GM12892 (cell line): ENCODE measurements at places on chromosomes 11 and 22.
A peak's percentile ranks its signal among the peaks of the same experiment; 100 is the strongest.

DNA sequence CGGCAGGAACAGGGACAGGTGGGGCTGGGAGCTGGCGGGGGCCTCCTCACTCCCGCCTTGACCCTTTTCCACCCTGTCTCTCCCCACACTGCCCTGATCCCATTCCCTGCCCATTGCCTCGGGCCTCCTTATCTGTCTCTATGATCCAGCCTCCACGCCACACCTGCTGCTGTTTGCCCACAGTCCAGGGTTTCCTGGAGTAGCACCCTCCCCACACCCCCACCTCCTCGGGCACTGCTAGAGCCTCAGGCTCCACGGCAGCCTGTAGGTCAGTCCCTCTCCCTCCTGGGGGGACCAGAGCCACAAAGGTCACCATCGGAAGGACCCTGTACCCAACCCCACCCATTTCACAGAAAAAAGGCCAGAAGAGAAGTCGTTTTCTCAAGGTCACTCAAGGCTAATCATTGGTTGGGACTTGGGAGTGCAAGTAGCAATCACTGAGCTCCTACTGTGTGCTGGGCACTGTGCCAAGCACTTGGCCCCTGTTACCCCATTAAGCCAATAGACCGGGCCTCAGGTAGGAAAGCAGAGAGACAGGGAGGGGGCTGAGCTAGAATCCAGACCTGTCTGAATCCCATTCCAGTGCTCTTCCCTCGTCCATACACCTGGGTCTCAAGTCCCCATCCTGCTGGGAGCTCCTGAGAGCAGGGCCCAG is 71.8 kb downstream of the PDE2A start:
- DNase-seq: no peak

GRCh38 chr22:19429950-19430889 is 1.3 kb downstream of the HIRA start:
- DNase-seq: peak; percentile 22

DNA sequence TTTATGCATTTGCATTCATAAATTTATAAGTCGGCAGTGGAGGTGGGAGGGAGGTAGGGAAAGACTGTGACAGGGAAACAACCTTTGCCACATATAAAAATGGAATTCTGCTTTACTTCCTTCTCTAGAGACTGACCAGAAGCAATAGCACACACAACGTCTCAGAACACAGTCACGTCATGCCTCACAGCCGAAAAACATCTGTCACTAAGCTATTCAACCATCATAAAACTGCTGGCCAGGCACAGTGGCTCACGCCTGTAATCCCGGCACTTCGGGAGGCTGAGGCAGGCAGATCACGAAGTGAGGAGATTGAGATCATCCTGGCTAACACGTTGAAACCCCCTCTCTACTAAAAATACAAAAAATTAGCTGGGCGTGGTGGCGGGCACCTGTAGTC is 101.0 kb upstream of the CHRM4 start:
- no peak for DNase-seq

DNA sequence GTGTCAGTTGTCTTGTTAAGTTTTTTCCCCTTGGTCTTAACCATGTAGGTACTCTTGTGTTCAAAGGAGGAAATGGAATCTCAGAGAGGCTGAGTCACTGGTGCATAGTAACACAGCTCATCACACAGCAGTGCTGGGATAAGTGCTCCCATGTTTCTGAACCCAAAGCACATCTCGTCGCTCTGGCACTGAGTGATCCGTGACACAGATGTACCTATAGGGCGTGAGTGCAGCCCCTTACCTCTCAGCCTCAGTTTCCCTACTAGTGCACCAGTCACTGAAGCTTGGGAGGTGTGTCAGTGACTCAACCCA is 234.0 kb downstream of the ST3GAL4 start:
- DNase-seq: no peak

GRCh38 chr22:42080287-42080686 is 787 bp downstream of the SMDT1 start:
- DNase-seq: no peak

GRCh38 chr22:21590809-21591641 is 23.5 kb downstream of the UBE2L3 start:
- no peak for DNase-seq

DNA sequence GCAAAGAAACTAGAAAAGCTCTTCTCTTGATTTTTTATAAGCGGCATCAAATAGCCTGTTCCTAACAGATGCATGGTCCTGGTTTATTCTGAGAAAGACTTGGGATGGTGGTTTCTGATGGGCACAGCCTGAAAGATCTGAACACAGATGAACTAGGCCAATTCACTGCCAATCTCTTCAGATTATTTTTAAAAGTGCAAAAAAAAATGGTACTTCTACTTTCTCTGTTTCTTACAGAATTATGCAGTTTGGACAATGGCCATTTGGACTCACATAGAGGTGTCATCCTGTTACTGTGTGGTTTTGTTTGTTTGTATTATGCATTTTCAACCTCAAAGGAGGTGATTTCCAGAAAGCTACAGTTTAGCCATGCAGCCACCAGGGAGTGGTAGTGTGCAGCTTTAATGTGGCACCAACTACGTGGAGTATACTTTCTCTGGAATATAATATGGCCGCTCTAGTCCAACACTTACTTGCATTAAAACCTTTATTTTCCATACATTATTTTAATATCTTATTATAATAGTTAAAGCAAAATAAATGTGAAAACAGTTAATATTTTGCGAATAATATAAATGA is 469.8 kb upstream of the KIRREL3 start:
- DNase-seq: no peak
